Smooth muscle cell of the umbilical artery (primary cell): ENCODE measurements at places on chromosomes 5 and 9. TPM values are rescaled to one million over a fixed set of nuclear protein-coding genes. Genes with fewer than 3 reads are reported as not detected.

Gene MPDZ
- 97.9 and 100 TPM in 2 replicates for total RNA-seq

Gene SPRY4
- total RNA-seq = 11.3 TPM in 2 replicates

Gene TAF11L8
- total RNA-seq = not detected in 2 replicates

Gene PLCXD3
- total RNA-seq = under 0.01 and 0.05 TPM in 2 replicates

Gene FST
- total RNA-seq = 12.9 and 16.6 TPM in 2 replicates

Gene LECT2
- total RNA-seq = not detected in 2 replicates

Gene CYSRT1
- total RNA-seq = 0.30 and 0.46 TPM in 2 replicates

Gene SPATA31E1
- total RNA-seq = not detected in 2 replicates

Gene PHYHD1
- total RNA-seq = 2.1 and 3.4 TPM in 2 replicates

Gene GHR
- 2.7 and 3.2 TPM in 2 replicates for total RNA-seq

Gene SLC4A9
- not detected in 2 replicates for total RNA-seq
